Activated CD4-positive, CD25-positive, alpha-beta regulatory T cell (primary cell): ENCODE measurements at places on chromosomes 16 and 17.

DNA sequence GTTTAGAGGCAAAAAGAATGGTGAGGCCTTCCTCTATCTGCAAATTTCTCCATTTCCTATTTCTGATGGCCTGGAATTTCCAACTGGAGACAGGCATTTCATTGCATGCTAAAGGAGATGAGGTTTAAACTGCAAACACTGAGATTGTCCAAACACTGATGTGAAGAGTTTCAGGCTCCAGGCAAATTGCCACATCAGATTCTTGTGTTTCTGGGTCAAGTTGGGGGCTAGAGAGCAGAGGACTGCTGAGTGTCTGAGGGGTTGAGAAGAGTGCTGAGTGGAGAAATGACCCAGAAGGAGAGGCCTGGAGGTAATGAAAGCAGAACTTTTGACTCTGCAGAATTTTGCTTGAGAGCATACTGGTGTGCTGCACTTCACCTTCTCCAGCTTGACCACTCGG lies 216.7 kb upstream of the MPHOSPH6 start:
- no peak for DNase-seq

DNA sequence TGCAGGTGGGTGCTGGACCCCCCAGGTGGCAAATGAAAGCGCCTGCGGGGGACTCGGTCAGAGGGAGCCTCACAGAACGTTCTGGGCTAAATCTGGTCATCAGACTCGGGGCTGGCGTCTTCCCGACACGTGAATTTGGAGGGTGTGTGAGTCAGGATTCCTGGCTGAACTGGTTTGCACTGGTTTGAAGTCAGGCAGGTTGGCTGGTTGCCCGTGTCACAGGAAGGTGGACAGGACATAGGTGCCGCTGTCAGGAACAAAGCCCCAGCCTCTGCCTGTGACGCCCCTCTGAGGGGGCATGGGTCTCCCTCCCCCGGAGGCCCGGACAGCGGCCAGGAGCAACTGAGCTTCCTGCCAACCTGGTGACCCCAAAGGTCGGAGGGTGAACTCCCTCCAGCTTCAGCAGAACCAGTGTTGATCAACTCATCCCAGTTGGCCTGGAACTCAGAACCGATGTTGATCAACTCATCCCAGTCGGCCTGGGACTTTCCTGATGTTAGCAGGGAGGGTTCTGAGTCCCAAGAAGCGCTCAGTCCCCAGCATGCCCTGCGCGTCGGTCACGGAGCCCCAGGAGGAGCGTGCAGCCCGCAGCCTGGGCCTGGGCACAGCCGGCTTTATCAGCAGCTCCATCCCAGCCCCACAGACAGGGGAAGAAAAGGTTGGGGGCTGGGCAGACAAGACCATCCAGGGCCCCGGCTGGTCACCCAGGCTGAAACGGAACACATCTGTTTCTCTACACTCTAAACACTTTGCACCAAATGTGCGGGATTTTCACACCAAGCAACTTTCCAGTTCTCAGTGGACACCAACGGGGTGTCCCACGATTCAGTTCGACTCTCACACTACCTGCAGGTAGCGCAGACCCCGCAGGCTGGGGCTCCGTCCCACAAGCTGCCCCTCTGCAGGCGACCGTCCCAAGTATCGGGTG lies 14.4 kb upstream of the METRNL start:
- DNase-seq = no peak

- DNase-seq = no peak
Measured at GRCh38 chr17:17303847-17304490, 796 bp downstream of the NT5M start.

DNA sequence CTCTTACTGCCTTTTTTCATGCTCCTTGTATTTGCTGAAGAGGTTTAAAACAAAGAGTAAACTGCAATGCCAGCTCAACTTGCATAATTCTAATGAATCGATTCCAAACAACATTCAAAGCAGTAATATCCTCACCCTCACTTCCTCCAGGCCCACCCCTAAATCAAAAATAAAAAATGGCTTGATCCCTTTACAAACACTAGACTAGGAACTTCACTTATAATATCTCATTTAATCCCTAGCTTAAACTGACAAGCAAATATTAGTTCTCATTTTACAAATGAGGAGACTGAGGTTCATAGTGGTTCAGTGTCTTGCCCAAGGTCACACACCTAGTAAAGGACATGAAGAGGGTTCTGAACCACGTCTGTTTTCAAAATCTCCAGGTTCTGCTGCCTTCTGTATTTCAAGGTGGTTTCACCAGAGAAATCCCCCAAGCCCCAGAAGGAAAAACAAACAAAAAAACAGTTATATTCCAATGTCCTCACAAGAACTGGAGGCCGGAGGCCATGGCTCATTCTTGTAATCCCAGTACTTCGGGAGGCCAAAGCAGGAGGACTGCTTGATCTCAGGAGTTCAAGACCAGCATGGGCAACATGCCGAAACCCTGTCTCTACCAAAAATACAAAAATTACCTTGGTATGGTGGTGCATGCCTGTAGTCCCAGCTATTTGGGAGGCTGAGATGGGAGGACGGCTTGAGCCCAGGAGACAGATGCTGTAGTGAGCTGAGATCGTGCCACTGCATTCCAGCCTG lies 80.3 kb upstream of the GRIN2A start:
- DNase-seq = no peak

DNA sequence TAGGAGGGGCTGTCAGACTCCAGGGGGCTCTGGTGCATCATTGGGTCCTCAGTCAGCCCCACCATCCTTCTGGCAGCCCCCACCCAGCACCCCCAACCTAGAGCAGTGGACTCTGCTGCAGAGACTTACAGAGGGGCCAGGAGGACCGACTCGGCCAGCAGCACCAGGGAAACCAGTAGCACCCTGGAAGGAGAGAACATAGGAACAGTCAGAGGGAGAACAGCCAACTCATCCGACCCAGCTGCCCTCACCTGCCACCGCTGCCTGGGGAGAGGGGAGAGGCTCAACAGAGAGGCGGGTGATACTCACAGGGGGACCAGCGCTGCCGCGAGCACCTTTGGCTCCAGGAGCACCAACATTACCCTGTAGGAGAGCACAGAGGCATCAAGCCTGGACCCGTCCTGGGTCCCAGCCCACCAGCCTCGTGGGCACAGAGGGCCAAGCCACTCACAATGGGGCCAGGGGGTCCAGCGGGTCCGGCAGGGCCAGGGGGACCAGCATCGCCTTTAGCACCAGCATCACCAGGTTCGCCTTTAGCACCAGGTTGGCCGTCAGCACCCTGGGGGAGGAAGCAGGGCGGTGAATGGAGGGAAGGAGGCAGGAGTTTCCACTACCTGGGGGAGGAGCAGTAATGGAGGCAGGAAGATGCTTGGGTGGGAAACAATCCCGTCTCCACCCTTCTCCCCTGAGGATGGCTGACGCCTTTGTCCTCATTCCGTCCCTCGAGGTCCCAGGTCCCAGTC lies 11.7 kb downstream of the COL1A1 start:
- no peak for DNase-seq

GRCh38 chr17:19905502-19905901 lies 37.8 kb upstream of the ULK2 start:
- DNase-seq = no peak

DNA sequence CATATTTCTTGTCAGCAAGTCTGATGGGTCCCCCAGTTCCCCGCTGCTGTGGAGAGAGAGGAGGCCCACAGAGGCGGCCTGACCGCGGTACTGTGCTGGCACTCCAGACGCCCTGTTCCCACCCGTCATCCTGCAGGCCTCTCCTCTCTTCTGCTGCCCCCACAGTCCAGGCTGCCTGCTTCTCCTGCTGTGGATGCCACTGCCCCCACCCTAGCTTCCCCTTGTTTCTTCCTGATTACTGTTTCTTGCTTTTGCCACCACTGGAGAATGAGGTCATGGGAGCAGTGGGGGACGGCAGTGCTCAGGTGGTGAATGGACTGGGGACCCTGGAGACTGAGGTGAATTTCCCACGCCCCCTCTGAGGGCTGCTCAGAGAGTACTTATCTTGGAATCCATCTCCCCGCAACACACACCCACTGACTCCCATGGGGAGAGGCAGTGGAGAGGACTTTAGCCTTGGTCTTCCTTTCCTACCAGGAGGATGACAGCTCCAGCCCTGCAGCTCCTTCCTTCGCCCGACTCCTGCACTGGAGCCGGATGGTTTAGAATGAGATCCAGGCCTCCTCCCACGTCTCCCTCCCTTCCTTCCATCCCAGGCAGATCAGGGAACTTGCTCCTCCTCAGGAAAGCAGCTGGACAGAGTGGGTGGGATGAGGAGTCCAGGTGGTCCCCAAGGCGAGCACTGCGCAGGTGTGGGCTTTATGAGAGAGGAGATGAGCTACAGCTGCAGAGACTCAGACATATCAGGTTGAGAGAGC lies 60.4 kb downstream of the PLXDC1 start:
- no peak for DNase-seq

DNA sequence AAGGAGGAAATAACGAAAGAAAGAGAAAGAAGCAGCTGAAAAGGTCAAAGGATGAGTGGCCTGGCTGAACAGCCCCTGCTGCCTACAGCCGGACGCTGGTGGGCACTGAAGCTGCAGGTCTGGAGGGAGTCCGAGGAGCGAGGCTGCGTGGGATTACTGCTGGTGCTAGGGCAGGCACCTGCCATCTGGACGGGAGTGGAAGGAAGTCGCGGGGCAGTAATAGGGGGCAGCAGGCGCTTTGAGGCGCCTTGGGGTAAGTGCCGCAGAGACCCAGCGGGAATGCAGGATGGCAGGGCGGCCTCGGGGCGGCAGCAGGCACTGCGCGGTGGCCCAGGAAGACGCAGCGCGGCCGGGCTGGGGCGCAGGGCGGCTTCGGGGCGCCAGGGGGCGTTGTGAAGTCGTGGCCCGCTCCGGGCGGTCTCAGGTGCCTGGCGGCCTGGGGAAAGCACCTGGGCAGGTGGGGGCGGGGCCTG lies 303 bp upstream of the SCNN1G start:
- peak; percentile 41 for DNase-seq

DNA sequence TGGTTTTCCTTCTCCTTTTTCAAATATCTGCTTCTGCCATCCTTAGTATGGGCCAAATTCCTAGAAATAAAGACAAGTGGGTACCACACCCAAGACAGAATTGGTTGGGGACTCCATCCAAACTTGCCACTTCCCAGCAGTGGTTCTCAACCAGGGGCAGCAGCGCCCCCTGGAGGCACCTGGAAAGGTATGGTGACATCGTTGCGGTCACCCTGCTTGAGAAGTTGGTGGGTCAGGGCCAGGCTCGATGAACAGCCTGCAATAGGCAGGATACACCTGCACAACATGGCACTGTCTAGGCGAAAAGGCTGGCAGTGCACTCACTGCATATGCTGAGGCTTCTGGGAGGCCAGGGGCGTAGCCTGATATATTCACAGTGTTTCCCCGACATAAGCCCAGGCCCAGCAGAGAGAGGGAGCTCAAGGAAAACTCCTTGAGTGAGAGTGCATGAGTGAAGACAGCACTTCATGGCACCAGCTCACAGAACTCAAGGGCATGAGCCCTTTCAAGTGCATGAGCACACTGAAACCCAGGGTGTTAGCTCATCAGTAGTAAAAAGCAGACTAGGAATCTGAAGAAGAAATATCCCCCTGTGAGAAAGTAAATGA lies 57.7 kb downstream of the CMC2 start:
- no peak for DNase-seq

- DNase-seq = no peak
Measured at GRCh38 chr16:19926449-19927390, 42.1 kb upstream of the GPRC5B start.

DNA sequence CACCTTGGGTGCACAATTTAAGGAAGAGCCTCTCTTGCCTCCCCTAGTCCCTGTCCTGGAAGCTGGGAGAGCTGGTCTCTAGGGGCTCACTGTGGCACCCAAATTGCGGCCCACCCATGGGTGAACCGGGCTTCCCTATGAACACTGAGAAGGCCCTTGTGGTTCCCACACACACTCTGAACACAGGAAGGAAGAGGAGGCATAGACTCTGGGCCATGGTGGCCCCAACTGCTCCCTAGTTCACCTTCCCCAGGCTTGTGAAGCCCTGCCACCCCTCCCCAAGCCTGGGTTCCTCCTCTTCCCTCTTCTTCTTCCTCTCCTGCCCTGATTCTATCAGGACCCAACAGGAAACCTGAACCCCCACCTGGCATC lies 10.5 kb downstream of the SREBF1 start:
- no peak for DNase-seq

DNA sequence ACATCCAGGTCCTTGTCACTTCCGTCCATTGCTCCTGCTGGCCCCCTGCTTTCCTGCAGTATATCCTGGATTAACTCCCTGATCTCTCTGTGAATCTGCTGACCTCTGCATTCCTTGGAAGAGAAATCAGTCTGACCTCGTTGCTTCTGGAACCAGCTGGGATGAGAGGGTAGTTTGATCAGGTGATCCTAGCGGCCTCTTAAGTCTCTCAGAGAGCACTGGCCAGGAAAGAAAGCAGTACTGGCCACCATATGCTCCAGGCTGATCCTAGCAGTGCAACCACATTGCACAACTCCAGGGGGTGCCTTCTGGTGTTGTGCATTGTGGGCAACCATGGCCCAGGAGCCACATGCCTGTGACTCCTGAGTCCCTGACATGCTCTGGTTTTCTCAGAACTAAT lies 79.2 kb downstream of the ARHGAP23 start:
- no peak for DNase-seq

DNA sequence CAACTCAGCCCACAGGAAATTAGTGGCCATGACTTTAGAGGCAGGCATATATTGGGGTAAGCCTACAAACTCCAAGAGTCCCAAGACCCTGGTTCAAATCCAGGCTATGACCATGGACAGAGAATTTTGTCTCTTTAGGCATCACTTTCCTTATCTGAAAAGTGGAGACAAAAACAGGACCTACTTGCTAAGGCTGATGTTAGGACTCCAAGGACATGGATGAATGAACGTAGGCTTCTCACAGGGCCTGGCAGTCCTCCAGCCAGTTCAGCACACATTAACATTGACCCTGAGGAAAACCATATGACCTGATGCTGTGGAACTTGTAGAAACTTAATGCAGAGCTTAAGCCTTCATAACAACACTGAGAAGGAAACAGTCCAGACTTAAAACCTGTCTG lies 1.4 kb downstream of the FKBP10 start:
- DNase-seq = no peak

GRCh38 chr17:33266116-33266515 lies 27.0 kb downstream of the ASIC2 start:
- no peak for DNase-seq

DNA sequence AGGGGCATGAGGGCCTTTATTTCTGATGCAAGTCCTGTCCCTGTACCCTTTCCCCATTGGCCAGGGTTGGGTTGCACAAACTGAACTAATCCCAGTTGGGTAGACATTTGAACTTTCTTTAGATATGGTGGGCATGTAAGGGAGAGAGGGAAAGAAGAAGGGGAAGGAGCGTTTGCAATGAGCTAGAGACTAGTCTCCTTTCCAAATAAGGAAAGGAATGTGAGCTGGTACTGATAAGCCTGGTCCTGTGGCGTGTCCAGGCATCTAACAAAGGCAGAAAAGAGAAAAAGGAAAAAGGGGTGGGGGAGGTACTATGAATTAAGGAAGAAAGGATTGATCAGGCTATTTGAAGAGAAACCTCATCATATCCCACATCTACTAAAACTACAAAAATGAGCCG lies 20.3 kb downstream of the CHMP6 start:
- DNase-seq = no peak

GRCh38 chr17:63675231-63675606 lies 24.7 kb downstream of the LIMD2 start:
- no peak for DNase-seq

- DNase-seq = no peak
Measured at GRCh38 chr16:7257016-7257415, 75.6 kb upstream of the RBFOX1 start.
